ENCODE measurements at places on chromosomes 3 and 15.
A peak's percentile ranks its signal among the peaks of the same experiment; 100 is the strongest.

DNA sequence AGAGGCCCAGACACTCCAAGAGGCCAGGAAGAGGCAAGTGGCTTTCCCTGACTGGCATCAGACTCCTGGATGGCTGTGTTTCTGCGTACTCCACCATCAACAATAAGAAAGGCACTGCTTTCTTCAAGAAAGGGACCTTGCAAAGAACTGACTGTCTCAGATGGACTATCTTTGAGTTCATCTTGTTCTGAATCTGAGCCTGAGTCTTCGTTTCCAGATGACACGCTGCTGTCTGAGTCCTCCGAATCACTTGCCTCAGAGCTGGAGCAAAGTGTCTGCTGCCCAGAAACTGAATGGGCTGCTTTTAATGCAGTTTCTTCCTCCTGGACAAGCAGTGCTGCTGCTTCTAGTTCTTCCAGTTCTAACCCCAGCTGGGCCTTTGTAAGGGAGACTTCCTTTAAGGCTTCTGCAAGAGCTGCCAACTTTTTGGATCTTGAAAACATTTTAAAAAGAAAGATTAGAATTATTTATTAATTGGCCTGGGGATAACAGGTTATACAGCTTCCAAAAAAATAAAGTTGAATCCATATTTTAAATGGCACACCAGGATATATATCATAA is 97.8 kb downstream of the SHQ1 start:
- DNase-seq, result no peak

- no peak for DNase-seq
These were observed 179.7 kb upstream of the LPP start for GRCh38 chr3:187973977-187974870.

DNA sequence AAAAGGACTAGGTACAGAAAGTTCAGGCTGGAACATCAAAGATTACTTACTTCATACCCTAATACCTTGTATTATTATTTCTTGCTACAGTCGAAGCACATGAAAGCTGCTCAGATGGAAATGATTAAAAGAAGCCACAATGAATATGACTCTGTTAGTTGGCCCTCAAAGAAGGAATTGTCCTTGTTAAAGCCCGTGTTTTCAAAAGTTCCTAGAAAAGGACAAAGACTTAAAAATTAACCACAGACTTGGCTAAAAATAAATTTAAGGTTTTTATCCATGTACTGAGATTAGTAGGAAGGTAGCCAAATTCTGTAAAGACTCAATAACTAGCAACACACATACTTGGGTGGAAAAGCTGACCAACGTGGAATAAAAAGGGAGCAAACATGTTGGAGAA is 251.0 kb upstream of the RARB start:
- DNase-seq, result no peak

DNA sequence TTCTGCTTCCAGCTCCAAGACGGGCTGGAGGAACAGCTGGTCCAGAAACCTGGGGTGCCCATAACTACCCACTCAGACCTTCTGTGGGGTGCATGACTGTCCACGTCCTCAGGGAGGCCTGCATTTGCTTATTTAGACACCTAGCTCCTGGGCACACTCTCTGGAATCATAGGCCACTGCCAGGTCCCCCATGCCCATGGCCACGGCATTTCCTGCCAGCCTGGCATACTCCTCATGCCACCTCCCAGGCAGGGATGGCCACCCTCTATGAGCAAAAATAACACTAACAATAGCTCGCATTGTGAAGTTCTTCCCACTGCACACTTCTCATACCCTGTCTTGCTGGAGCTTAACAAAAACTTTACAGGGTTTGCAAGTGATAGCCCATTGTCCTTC is 166.9 kb upstream of the TPM1 start:
- DNase-seq, result no peak

DNA sequence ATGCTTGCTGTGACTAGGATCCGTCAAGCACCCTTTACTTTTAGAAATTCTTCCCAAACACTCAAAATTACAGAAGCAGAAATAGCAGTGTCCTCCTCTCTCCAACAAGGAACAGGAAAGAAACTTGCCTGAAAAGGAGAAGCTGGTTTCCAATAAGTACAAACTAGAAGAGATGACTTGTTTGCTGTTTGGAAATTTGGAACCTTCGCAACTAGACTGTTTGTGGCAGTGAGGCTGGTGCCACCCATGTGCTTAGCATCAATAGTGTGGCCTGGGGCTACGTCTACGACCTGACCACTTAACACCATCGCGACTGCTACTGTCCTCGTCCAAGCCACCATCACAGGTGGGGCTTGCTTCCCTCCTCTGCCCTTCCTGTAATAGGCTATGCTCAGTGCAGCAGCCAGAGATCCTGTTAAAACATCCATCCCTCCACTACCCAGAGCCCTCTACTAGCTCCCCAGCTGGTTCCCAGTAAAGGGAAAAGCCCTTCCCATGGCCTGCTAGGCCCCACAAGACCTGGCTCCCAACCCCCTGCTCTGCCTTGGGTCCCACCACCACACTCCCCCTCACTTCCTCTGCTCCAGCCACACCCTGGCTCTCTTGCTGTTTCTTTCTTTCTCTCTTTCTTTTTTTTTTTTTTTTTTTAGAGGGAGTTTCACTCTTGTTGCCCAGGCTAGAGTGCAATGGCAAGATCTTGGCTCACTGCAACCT is 52.6 kb upstream of the CCR2 start:
- DNase-seq, result no peak

DNA sequence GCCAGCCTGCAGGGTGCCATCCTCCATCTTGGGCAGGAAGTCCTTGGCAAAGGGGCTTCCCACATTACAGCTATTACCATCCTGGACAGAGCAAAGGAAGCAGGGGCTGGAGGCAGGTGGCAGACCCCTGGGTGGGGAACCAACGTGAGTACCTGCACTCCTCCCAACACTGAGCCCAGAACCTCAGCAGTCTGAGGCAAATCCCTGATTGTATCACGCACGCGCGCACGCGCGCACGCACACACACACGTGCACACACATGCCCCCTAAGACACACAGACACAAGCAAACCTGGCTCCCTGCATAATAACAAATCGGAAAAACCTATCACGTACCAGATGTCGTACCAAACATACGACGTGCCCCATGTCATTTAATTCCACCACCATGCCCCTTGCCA is 11.8 kb downstream of the POLG start:
- no peak for DNase-seq

DNA sequence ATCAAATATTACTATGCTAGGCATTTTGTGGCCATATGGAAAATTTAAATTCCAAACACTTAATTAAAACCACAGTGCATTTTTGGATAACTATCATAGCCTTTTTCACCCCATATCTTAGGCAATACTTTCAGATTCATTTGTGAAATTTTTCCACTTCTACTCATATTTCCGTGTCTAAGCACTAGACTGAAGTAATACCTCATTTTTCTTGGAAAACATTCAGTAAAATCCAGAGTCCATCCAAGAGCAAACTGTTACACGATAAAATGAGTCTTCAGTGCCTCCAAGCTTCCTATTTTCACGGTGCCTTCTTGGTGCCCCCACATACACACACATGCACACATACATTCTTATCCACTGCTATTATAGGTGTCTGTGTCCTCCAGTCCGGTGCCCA is 845.9 kb downstream of the TBL1XR1 start:
- no peak for DNase-seq

DNA sequence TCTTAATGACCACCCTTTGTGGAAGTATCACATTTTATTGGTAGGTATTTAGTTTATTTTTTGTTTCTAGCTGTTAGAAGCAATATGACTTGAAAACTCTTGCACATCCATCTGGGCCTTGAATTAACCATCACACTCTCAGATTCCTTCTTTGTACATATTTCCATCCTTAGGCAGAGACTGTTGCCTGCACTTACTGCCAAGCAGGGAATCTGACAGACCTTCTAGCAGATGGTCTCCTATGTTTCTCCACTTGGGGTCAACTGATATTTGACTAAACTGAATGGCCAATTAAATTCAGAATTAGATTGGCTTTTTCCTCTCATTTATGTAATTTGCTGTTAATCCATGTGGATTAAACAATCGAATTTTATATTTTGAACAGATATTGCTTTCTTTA is 324.9 kb upstream of the TGFBR2 start:
- DNase-seq, result no peak

DNA sequence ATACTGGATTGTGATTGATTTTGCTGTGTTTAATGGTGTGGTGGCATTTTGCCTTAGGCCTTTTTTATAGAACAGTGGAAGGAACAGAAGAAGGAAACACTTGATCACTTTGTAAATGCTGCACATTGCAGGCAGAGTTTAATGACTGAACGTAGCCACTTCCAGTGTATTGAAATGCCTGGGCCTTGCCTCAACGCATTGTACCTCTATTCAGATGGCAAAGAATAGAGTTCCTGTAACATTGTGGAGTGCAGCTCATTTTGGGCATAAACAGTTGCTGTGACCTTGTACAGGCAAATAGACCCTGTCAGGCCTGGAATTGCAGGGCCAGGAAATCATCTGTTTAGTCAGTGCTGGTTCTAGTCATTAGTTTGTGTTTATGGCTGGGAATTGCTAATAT is 225.0 kb downstream of the EPHA3 start:
- DNase-seq, result no peak

DNA sequence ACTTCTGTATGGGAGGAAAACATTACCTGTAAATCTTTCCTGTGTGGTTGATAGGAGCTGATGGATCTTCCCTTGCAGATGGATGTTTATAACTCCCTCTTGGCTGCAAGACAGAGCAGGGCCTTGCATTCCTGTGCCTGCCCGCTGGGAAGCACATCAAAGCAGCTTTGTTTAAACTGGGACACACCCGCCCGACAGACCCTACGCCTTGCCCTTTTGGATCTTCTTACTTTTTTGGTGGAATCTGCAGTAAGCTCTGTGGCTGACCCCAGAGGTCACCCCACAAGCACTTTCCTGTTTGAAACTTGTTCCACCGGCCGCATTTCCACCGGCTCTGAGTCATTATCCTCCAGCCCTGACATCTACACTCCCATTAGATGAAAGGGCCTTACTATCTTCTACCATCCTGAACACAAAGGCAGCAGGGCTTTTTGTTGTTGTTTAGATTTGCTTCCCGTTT is 244.1 kb upstream of the STT3B start:
- peak; percentile 35 for DNase-seq

DNA sequence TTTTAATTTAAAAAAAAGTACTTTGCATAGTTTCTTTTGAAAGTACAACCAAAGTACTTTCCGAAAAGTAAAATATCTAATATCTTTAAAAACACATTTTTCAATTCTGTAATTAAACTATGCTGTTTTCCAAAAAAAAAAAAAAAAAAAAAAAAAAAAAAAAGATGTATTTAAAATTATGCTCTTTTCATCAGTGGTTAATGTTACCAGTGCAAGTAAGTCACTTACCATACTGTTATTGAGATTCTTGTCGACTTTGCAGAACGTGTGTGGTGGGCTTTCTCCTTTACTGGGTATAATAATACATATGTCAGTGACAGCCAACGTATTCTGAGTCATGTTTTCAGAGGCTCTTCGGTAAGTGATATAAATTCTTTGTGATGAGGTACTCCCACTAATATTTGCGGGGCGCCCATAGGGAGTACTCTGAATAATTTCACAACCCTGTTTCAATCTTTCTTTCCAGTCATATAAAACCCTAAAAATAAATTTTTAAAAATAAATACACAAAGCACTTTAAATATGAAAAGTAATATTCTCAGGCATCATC is 39.9 kb downstream of the DENND4A start:
- no peak for DNase-seq

DNA sequence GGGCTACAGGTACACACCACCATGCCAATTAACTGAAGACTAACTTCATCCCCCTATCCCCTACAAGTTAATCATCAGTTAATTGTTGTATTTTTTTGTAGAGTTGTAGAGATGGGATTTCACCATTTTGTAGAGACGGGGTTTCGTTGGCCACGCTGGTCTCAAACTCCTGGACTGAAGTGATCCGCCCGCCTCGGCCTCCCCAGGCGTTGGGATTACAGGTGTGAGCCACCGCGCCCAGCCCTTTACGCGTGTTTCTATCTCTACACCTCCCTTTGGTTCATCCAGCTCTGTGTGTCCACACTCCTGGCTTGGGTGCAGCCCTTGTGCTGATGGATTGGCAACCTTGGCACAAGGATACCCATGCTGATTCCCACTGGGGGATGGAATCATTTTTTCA is 258.8 kb downstream of the FAM43A start:
- DNase-seq, result no peak

GRCh38 chr3:23108451-23109057 is 94.6 kb upstream of the UBE2E2 start:
- DNase-seq, result no peak

GRCh38 chr3:72487078-72487765 is 361.0 kb downstream of the SHQ1 start:
- peak; percentile 89 for DNase-seq

GRCh38 chr15:28017423-28017924 is 81.6 kb downstream of the OCA2 start:
- DNase-seq, result no peak

DNA sequence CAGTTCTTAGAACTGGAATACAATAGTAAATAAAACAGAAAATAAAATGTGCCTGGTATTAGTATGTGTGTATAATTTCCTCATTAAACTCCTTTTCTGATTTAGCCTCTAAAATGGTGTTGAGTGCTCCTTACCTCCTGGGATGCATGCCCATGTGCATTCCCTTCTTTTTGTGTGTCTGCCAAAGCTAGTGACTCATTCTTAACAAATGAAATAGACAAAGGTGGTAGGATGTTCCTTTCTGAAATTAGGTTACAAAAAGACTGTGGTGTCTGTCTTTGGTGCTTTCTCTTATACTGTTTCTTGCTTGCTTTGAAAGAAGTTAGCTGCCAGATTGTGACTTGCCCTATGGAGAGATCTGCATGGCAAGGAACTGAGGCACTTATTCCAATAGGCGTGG is 623.7 kb downstream of the GRM7 start:
- no peak for DNase-seq

Measured in MG63 (cell line).